ENCODE measurements at places on chromosomes 13 and 19.

GRCh38 chr19:23263870-23264590, 13.8 kb upstream of the ZNF724 start:
- DNase-seq, result no peak

- DNase-seq, result peak; percentile 94
Observed at GRCh38 chr13:41465241-41465847, 8.0 kb downstream of the RGCC start.

DNA sequence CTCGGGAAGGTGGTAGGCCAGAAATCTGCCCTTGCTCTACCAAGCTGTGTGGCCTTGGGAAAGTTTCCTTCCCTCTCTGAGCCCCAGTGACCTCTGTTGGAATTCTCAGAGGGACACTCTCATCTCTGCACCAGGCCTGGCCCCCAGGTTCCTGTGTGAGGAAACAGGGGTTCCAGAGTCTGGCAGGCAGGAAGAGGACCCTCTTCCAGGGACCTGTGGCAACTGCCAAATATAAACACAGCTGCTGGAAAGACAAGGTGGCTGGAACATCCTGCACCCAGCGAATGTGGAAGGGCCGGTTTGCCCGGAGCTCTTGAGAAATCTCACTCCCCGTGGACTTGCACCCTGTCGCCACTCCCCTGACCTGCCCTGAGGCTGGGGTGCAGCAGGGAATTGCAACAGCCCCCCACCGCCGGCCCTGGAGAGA, 52.8 kb downstream of the GADD45B start:
- DNase-seq, result no peak

DNA sequence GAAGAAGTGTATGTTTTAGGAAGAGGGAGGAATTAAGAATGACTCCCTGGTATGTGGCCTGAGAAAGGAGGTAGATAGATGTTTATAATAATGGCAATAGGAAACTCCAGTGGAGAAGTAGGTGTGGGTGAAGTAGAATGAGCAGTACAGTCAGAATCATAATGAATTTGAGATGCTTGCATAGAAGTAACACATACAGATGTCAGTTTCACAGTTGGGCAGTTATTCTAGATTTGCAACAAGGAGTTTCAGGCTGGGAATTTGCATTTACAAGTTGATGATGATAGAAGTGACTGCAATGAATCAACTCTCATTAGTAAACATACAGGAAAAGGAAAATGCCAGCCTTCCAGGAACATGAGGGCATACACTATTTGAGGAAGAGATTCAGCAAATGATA, 149.0 kb downstream of the SLITRK1 start:
- DNase-seq, result no peak

GRCh38 chr13:61831026-61831425, 415.4 kb upstream of the PCDH20 start:
- no peak for DNase-seq

GRCh38 chr19:30521937-30522336, 149.8 kb downstream of the ZNF536 start:
- no peak for DNase-seq

DNA sequence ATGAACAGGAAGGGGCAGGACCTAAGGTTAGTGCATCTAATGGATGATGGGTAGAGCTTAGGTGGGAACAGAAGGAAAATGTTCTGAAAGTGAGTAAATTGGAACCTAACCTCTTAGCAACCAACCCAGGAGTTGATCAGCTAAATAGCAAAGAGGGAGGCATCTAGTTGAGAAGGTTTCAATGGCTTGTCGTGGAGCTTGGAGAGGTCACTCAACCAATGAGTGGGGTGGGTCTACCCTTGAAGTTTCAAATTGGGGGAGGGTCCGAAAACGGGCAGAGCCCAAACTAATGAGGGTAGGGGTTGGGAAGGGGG, 5.7 kb upstream of the SHKBP1 start:
- DNase-seq, result no peak

DNA sequence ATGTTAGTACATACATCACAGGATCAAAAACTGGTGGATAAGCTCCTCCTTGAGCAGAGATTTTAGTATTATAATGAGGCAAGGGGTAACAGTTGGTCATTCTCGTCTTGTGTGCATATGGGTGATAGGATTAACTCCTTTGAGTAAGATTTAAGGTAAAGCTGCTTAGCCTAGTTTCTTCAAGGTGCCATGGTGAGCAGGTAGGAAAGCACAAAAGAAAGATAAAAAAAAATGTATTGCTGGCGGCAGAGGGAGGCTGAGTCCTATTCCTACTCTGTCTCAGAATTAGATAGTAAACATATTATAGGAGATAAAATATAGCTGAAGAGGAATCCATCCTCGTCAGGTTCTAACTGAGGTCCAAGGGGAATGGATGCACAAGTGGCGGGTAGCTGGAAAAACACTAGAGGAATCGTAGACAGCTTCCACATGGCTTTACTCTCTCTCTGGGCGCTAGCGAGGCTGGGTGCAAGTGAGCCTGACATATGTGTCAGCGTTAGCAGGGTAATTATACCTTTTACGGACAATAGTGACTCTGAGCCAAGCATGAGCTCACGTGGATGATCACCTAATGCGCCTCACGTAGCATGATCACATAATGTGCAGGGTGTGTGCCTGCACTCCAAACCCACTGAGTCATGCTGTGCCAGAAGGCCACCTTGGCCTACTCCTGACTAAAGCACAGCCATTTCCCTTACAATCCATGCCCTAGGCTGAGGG, 734.3 kb upstream of the MIR17HG start:
- DNase-seq, result no peak

DNA sequence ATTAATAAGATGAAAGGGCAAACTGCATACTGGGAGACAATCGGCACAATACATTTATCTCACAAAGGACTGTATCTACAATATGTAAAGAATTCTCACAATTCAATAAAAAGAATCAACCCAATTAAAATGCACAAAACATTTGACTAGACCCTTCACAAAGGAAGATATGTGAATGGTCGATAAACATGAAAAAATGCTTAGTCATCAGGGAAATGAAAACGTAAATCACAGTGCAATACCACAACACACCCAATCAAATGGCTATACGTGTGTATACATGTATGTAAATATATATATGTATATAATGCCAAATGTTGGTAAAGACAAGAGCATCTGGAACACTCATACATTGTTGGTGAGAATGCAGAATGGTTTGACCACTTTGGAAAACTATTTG, 21.9 kb upstream of the RFC3 start:
- DNase-seq, result no peak
